Ureter (tissue), 1 donor: ENCODE measurements at places on chromosomes 6 and 20. TPM values are rescaled to one million over a fixed set of nuclear protein-coding genes. Genes with fewer than 3 reads are reported as not detected.
A peak's percentile ranks its signal among the peaks of the same experiment; 100 is the strongest.

DNA sequence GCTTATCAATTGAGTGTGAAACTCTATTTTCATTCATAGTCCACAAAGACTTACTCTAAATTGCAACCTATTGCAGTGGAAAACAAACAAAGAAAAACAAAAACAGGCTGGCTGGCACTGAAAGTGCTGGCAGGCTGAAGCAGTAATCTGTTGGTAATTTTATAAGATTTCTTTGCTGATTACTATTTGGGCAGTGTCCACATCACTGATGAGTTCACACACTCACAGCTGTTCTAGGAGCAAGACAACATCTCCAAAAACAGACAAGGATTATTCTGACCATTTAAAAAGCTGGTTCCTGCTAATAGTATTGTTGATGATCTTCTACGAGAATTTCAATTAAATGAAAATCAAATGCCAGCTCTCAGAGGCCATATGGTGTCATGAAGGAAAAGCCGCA is 26.9 kb downstream of the MARCKS start:
- DNase-seq: no peak

Gene IMPG1
- not detected for total RNA-seq

Gene SPATA2
- total RNA-seq: 8.0 TPM

GRCh38 chr6:163761481-163761880 is 347.0 kb downstream of the QKI start:
- no peak for DNase-seq

Gene C20orf202
- total RNA-seq: 1.2 TPM

- no peak for DNase-seq
Observed at GRCh38 chr6:153503810-153504209, 372.7 kb upstream of the RGS17 start.

Gene RIMS1
- 5.2 TPM for total RNA-seq

DNA sequence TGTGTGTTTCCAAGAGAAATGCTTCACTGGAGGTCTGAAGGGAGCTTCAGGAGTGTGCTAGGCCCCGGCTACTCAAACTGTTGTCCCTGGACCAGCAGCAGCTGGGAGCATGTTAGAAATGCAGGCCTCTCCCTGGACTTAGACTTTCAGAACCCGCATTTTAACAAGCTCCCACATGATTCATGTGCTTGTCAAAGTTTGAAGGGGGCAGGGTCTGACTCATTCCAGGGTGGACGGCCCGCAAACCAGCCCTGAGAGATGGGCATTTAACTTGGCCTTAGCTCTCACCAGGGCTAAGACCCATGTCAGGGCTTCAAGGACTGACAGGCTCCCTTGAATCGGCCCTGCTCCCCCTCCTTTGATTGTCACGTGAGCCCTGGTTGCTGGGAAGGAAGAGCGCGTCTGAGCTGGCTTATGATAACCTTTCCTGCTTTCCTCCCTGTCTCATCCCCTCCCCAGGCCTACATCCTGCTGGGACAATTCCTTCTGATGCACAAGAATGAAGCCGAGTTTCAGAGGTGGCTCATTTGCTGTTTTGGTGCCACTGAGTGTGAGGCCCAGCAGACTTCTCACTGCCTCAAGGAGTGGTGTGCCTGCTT is 35.5 kb downstream of the BANF2 start:
- no peak for DNase-seq

DNA sequence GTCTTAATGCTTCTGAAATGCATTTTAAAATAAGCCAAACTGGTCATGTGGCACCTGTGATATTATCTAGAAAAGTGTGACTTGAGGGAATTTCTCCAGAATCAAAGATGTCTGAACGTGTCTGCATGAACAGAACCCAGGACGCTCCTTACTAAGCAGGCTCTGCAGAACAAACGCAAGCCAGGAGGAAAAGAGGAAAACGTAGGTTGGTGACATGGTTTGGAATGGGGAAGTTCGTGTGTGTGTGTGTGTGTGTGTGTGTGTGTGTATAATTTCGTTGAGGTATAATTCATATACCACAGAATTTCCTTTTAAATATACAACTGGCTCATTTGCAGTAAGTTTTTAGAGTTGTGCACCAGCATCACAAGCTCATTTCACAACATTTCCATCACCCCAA is 200.5 kb upstream of the FOXQ1 start:
- no peak for DNase-seq

- DNase-seq: no peak
Observed at GRCh38 chr6:106126482-106126881, 40.3 kb downstream of the PRDM1 start.

GRCh38 chr20:25250508-25250907 is 2.6 kb downstream of the PYGB start:
- peak; percentile 27 for DNase-seq

GRCh38 chr20:37311710-37312355 is 22.4 kb downstream of the MANBAL start:
- DNase-seq: no peak

Gene SPEF1
- 0.29 TPM for total RNA-seq

DNA sequence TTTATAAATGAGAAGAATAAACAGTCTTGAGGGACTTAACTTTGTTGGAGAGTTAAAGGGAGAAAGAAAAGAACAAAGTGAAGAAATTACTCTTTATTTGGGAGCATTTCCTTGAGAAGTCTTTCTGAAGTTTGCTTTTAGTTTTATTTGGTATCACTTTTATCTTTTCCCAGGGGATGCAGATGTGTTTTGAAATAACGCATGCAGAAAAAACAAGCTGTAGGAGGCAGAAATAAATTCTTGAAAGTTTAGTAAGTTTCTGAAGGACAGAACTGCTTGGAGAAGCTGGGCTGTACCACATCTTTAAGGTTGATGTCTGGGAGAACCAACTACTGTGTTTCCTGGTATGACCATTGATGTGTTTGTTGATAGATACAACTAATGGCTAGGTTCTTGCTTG is 75.0 kb downstream of the PLCB4 start:
- no peak for DNase-seq

DNA sequence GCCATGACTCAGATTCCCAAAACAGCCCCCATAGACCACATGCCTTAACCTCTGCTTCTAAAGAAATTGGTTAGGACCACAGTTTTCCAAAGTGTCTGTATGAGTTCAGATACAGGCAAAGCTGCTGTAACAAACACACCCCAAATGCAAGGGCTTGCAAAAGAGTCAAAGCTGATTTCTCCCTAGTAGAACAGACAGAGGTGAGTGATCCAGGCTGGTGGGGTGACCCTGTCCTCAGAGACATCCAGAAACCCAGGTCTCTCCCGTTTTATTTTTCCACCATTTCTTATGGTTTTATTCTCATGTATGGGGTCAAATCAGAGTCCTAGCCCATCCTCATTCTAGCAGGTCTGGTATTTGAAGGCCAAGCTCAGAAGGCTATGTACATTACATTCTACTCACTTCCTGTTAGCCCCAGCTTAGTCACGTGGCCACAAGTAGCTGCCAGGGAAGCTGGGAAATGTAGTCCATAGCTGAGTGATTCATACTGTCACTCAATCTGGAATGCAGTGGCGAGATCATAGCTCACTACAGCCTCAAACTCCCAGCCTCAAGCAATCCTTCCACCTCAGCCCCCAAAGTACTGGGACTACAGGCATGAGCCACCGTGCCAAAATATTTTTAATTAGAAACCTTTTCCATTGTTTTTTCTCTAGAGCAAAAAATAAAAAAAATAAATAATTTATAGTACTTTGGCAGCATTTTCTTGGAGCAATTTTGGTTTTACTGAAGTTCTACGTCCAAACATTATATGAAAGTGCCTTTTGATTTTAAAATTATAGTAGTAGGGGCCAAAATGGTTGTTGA is 175.2 kb downstream of the ZMYND8 start:
- DNase-seq: no peak

Gene SNAI1
- 5.8 TPM for total RNA-seq

DNA sequence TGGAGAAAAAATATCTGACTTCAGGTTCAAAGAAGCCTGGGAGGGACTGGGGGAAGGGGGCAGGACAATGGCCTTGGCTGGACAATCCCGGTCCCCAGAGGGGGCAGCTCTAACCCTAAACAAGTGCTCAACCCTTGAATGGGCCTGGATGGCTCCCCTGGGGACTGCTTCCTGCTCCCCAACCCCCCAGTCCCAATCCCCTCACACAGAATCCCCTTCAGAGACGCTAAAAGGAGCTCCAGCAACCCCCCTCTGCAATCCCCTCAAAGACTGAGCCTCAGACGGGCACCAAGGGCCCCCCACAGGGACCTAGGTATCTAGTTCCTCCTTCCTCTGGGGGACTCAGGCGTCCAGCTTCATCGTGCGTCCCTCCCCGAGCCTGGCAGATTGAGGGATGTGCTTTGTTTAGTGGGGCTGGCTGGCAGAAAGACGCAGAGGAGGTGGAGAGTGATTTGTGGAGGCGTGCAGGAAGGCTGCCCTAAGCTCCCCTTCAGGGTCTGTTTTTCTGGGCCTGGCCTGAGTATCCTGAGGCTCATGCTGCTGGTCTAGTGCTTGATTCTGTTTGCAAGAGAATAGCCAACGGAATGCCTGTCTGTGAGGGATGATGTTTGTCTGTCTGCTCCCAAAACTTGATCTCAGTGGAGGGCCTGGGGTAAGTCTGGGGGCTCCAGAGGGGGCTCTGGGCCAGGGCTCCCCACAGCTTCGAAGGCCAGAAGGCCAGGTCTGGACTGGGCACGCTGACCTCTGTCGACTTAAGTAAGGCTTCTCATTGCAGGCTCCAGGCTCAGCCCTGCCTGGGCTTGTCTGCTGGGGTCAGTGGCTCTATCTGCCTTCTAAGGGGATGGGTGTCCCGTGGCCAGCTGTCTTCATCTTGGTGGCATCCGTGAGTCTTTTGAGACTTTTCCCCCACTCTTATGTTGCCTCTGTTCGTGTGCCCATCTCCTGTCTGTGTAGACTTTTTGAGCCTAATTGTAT is 1.7 kb upstream of the POU5F1 start:
- DNase-seq: no peak

GRCh38 chr6:83459663-83460062 is 28.8 kb upstream of the ME1 start:
- DNase-seq: no peak

DNA sequence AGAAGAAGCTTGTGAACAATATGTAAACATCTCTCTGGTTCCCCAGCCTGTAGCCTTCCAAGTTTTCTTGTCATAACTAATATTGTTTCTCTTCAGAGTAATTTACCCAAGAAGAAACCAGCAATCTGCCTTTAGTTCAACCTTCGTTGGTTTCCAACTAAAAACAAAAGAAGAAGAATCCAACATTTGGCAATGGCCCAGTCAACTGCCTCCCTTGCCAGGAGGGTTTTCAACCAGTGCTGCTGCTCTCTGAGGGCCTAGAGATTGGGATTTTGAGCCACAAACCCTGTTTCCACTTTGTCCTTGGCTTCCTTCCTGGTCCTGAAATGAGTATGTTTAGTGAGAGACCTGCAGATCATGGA is 395.8 kb upstream of the CNR1 start:
- no peak for DNase-seq

GRCh38 chr20:19867074-19867473 is 109.0 kb downstream of the RIN2 start:
- DNase-seq: no peak

Gene SLC22A3
- total RNA-seq: 8.5 TPM

Gene CALHM4
- not detected for total RNA-seq

DNA sequence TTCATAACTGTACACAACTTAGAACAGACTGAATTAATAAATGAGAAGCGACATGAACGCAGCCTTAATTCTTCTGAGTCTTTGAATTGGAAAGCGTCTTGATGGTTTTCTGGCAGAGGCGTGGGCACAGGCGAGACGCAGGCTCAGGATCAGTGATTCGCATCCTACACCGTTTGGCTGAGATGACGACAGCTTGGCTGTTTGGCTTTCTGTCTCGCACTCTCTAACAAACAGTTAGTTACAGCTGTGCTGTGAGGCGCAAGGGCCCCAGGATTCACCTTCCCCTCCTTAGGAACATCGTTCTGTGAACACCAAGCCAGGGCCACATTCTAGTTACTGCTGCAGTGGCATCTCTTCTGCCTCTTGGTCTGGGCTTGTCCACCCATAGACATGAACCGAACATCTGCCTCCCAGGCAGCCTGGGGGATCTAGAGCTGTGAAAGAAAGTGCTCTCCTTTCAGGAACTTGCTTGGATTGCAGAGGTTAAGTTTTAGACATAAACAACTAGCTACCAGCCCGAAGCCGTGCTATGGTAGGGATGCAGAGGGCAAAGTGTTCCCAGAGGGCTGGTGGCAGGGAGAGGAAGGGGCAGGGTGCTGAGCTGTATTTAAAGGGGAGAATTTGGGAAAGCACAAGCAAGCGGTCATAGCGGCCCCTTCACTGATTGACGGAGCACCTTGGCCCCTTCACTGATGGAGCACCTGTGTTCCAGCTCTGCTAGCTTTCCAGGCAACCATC is 49.6 kb downstream of the TCP11 start:
- peak; percentile 32 for DNase-seq

DNA sequence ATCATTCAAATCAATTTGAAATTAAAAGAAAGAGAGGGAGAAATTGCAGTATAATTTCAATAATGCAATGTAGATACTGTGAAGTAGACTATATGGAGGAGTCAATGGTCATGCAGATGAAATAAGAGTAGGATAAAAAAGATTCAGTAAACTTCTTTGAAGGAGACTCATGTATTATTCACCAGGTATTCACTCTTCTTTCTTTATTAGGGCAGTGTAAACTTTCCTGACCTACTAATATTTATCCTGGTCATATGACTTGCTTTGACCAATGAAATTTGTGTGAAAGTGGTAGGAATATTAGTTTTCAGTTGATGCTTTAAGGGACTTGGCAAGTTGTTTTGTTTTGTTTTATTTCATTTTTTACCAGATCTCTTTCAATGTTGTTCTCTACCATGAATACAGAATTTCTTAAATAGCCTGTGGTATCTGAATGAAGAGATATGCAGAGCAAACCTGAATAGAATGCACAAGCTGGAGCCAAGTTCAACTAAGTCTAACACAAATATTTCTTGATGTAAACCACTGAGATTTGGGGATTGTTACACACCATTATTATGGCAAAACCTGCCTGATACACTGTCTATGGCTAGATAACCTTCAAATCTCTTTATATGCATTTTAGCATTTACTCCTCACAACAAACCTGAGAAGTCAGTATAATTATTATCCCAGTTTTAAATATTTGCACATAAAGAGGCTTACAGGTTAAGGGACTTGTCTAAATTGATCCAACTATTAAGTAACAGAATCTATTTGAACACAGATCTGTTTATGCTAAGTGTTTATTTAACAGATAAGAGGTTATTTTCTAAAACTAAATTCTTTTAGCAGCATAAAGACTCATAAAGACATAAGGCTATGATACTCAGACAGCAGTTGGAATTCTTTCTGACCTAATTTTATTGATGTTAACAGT is 311.2 kb downstream of the PKHD1 start:
- DNase-seq: no peak

Gene RAET1L
- total RNA-seq: not detected

GRCh38 chr6:72589096-72589495 is 32.8 kb upstream of the KCNQ5 start:
- no peak for DNase-seq
